A549 treated with CpdA at 1 μM for 4 hours (cell line): ENCODE measurements at places on chromosomes 13 and 19. TPM values are rescaled to one million over a fixed set of nuclear protein-coding genes. Genes with fewer than 3 reads are reported as not detected.

Gene FGF21
- 0.08 TPM in 1 of 5 replicates, not detected in the others for total RNA-seq

Gene KLK8
- total RNA-seq: not detected in 5 replicates

Gene TMEM86B
- 2.7 to 6.3 TPM (median 5.5 TPM) in 5 replicates for total RNA-seq

Gene KLF5
- 30.3 to 40.8 TPM (median 34.9 TPM) in 5 replicates for total RNA-seq

Gene ZNF726
- 0.35 to 1.3 TPM (median 0.58 TPM) in 5 replicates for total RNA-seq

Gene ZNF91
- 0.09 to 1.1 TPM (median 0.38 TPM) in 5 replicates for total RNA-seq
